ENCODE measurements at places on chromosomes 5 and 9.

DNA sequence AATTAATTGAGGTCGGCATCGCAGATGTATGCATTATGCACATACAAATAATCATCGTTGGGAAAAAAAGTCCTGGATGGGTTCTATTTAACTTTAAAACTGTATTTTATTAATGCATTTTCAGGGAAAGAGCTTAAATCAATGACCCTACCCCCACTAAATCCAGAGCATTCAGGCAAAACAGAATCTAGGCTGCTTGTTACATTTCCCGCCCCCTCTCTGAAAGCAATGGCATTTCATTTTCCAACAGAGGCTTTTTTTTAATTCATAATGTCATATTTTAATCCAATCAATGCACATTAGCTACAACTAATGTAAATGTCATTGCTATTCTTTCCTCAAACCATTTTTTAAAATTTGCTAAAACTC is 117.4 kb upstream of the GRIA1 start:
- no peak for DNase-seq

GRCh38 chr5:172002310-172002709 is 4.1 kb downstream of the FBXW11 start:
- no peak for DNase-seq

- no peak for DNase-seq
Observed at GRCh38 chr5:173317852-173318251, 10.4 kb downstream of the STC2 start.

DNA sequence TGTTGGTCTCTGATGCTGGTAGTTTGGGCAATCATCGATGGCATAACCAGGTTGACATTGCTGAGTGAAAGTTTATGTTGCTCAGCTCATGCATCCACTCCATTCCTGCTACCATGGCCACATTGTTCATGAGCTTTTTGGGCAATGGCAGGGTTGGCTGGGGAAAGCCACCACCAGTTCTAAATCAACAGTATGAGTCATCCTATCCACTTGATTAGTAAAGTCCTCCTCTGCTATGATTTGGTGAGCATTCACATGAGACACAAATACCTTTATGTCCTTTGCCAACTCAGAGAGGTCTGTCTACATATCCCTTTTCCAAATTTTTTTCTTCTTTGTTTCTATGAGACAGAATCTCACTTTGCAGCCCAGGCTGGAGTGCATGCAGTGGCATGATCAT is 129.7 kb upstream of the FBN2 start:
- no peak for DNase-seq

DNA sequence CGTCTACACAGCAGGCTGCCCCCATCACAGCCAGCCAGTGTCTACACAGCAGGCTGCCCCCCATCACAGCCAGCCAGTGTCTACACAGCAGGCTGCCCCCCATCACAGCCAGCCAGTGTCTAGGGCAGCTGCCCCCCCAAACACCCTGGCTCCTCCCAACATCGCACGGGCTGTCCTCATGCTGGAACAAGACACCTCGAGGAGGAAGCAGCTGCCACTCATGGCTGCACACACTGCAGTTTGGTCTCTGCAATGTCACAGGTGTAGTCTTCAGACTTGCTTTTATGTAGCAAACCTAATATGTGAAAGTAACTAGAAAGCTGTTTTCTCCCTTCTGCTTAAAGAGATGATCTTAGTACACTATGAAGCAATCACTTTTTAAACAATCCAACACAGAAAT is 9.7 kb downstream of the LRRC14B start:
- no peak for DNase-seq

DNA sequence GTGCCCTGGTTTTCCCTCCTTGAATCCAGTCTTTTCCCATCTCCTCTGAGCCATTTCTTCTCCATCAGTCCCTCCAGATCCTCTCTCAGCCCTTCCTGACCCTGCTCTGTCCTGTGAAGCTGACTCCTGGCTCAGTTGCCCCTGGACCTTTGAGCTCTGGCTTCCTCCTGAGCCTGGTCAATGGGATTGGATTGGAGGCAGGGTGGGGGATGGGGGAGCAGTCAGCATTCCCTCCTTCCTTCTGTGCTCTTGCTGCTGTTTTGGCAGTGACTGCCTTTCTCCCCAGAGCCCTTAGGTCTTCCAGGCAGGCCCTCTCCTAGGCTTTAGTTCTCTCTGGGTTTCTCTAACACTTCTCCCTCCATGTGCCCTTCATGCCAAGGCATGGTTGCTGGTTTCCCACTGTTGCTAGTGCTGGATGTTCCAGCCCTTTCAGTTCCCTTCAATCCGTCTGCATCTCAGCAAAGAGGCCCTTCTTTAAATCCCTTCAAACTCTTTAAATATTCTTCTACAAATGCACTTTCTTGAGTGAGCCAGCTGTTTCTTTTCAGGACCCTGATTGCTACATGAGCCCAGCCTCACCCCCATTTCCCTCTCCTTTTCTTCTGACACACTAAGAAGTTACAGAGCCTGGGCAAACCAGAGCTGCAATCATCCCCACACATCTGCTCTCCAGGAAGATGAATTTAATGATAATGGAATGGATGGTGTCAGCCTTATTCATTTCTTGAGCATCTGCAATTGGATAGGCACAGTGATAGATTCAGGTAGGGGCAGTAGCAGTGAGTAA is 2.2 kb downstream of the TNFSF15 start:
- DNase-seq, result no peak

- DNase-seq, result no peak
Observed at GRCh38 chr5:40386289-40386688, 293.4 kb upstream of the PTGER4 start.

DNA sequence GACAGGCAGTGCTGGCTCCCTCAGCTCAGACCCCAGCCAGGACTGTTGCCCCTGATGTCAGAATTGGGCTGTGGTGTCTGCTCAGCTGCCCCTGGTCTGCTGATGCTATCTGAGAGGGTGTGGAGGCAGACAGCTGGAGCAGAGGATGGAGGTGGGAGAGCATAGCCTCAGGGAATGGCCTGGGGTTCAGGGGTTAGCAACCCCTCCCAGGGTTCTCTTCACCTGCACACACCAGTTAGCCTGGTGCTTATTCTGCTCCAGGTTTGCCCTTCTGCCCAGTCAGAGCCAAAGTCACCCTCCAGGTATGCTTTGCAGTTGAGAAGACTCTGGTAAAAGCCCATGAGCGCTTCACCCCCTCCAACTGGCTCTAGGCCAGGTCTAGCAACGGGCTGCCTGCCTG is 109.8 kb downstream of the SAXO1 start:
- no peak for DNase-seq

DNA sequence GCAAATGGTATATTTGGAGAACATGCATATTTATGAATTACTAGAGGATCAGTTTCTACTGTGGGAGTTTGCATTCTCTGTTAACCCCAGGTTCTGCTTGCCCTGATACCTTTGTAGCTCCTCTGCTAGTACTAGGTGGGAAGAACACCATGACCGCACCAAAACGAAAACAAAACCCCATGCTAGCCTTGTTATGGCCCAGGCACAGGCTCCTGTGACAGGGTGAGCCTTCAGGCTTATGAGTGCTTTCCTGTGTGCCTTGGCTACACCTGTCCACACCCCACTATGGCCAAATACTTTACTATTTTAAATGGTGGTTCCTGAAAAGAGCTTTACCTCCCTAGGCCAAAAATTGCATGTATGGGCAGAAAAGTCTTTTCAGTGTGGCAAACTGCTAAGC is 94.8 kb downstream of the PPIC start:
- DNase-seq, result no peak
